ENCODE measurements at places on chromosomes 7 and 10.

- no peak for DNase-seq
Observed at GRCh38 chr10:48255722-48256121, 18.8 kb downstream of the FRMPD2 start.

DNA sequence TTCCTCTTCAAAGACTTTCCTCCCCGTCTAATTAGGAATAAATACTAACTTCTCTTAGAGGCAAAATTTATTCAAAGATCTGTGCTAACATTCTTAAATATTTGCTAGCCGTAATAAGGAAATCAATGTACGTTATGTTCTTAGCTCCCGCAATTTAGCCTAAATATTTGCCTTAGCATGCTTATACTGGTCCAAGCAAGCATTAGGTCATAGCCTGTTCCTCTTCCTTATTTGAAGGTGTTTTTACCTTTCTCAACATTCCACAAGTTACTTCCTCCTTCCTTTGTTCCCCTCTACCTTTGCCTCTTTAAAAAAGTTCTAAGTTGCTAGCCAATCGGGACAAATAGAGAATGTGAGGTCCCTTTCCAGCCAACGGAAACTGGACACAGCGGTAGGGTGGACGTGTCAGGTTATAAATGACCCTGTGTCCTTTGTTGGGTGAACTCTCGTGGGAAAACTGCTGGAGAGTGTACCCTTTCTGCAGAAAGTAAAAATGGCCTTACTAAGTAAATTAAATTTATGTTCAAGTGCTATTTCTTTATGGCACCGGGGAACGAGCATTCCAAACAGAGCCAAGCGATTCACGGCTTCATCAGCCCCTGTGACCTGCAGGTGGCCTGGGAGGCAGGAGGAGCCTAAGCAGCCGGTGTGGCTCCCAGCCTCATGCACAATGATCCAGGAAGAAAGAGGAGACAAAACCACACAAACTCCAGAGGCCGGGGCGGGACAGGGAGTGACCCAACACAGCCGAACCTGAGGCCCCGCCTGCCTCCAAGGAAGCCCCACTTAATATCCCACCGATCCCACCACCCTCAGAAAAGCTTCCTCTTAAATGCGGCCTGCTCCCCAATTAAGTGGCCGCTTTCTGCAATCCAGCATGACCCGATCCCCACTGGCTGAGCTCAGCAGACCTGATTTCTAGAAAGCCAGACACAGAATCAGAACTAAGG is 67.0 kb downstream of the ZRANB1 start:
- DNase-seq, result no peak

- DNase-seq, result no peak
Observed at GRCh38 chr10:71262027-71262426, 49.7 kb downstream of the UNC5B start.

DNA sequence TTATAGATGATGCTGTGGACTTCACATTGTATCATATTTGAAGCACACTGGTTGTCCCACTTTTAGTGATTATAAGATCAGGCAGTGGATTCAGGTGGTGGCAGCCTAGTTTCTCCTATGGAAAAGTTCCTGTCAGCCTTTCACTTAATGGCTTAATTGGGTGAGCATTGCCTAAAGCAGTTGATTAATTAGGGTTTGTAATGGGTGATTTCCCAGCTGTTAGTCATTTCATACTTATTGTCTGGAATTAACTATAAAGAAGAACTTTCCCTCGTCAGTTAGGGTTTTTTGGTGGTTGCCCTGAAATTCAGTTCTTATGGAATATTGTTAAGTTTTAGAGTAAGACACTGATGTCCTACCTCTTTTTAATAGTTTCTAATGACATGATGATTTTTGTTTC is 78.8 kb downstream of the SLC25A40 start:
- no peak for DNase-seq

DNA sequence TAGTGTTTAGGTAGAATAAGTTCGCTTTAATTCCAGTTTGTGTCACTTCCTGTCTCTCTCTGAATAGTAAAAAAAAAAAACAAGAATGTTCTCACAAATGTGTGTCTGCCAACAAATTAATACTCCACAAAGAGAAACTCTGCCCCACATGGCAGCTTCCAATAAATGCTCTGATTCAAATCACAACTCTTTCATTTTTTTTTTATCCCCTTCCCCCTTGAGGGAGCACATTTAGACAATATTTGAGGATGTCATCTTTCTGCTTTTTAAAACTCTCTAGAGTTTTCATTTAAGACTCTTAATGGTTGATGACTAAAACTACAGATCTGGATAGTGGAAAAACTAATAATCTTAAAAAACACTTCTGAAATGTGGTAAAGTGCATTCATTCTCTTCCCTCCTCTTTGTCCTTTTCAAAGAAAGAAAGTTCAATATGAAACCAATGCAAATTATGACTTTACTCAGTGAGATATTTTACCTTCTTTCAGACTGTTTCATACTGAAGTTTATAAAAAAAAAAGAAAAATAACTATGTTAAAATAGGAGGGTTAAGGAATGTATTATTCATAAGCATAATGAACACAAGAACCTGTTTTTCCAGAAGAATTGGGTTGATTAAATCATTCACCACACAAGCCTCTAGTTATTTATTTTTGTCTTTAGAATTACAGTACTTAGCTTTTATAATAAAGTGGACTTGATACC is 42.3 kb downstream of the ARID5B start:
- DNase-seq, result peak; percentile 49

GRCh38 chr10:104020020-104020419 is 53.1 kb downstream of the SLK start:
- no peak for DNase-seq
